Stimulated activated CD8-positive, alpha-beta memory T cell treated with anti-CD3 and anti-CD28 coated beads, Interleukin-7, amount 100 ng/mL, for 24 hours (primary cell): ENCODE measurements at places on chromosomes 5 and 9.

DNA sequence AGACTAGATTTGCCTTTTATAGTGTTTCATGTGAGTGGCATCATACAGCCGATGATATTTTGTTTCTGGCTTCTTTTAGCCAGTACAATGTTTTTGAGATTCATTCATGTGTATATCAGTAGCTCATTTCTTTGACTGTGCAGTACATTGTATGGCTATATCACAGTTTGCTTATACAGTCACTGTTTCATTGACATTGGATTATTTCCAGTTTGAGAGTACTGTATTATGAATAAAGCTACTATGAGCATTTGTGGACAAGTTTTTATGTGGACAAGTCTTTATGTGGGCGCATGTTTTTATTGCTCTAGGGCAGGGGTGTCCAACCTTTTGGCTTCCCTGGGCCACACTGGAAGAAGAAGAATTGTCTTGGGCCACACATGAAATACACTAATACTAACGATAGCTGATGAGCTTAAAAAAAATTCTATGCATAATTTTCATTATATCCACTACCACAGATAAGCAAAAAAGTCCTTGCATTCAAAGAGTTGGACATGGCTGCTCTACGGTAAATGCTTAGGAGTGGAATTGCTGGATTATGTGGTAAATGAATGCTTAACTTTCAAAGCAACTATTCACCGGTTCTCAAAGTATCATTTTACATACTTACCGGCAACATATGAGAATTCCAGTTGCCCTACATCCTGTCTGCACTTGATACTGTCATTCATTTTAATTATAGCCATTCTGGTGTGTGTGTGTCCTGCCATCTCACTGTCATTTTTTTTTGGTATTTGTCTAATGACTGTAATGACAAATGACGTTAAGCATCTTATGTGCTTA is 177.8 kb downstream of the RGS3 start:
- no peak for DNase-seq

- DNase-seq = no peak
Observed at GRCh38 chr5:153998010-153998409, 40.7 kb downstream of the FAM114A2 start.

DNA sequence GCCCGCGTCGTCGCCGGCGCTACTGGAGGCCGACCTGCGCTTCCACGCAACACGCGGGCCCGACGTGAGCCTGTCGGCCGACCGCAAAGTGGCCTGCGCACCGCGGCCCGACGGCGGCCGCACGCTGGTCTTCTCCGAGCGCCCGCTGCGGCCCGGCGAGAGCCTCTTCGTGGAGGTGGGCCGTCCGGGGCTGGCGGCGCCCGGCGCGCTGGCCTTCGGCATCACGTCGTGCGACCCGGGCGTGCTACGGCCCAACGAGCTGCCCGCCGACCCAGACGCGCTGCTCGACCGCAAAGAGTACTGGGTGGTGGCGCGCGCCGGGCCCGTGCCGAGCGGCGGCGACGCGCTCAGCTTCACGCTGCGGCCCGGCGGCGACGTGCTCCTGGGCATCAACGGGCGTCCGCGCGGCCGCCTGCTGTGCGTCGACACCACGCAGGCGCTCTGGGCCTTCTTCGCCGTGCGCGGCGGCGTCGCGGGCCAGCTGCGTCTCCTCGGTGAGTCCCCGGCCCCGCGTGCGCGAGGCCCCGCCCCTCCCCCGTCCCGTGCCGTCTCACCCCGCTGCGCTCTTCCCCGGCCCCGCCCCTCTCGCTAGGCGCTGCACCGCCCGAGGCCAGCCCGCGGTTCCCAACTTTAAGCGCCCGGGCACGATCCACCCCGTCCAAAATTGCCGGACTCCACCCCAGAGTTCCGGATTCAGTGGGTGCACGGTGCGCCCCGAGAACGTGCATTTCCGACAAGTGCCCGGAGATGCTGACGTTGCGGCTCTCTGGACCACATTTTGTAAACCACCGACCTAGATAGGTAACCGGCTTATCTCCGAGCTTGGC is 42.8 kb downstream of the NEURL1B start:
- DNase-seq = peak; percentile 24

GRCh38 chr5:141799507-141800167 is 78.6 kb downstream of the PCDH1 start:
- DNase-seq = no peak

- DNase-seq = no peak
Observed at GRCh38 chr5:81768935-81769452, 18.1 kb upstream of the SSBP2 start.

DNA sequence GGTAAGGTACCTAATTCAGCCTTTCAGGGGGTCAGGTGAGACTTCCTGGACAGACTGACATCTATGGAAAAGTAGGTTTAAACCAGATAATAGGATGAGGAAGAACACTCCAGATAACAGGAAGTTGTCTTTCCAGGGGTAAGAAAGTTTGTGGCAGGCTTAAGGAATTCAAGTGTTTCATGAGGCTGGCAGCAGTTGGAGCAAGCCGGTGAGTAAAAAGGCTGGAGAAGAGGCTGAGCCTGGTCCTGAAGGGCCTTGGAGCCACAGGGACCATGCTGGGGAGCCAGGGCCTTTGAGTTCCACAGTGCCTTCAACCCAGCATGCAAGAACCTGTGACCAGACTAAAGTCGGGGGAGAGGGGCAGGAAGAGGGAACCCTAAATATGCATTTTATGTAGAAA is 353.4 kb downstream of the SPOCK1 start:
- no peak for DNase-seq

GRCh38 chr9:105291422-105291859 is 47.0 kb downstream of the SLC44A1 start:
- no peak for DNase-seq

- DNase-seq = no peak
Observed at GRCh38 chr5:38184627-38185026, 73.7 kb upstream of the EGFLAM start.

- DNase-seq = no peak
Observed at GRCh38 chr5:141633871-141634561, 2.6 kb downstream of the HDAC3 start.

GRCh38 chr5:74310997-74311930 is 329.3 kb downstream of the ENC1 start:
- no peak for DNase-seq

DNA sequence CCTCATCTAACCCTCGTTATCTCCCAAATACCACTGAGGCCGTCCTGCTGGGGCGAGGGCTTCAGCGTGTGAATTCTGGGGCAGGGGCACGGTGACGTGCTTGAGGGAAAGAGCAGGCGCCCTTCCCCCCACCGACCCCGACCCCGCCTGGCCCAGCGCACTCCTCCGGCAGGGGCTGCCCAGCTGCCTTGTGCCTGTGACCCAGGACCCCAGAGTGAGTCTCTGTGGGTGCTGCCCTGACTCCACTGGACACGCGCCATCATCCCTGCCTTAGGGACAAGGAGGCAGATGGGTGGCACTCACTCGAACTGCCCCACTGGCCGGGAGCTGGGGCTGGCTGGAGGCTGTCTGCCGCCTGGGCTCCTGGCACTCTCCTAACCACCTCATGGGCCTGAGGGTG is 136.2 kb upstream of the LPCAT1 start:
- DNase-seq = no peak

DNA sequence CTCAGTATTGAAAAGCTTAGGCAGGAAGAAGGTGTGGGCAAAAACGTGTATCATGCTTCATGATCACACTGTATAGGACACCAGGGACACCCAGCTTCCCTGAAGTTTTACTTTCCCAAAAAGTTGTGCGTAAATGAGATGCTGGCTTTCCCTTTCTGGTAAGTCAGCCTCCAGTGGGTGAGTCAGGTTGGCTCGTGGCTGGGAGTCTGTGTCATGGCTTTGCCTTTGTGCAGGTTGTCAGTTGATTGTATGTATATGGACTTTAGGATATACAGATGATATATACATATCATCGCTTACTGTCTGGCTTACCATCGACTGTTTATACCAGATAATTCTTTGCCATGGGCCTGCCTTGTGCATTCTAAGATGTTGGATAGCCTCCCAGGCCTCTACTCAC is 34.2 kb downstream of the ADRB2 start:
- DNase-seq = no peak

GRCh38 chr9:120916588-120916987 is 10.0 kb downstream of the TRAF1 start:
- no peak for DNase-seq

DNA sequence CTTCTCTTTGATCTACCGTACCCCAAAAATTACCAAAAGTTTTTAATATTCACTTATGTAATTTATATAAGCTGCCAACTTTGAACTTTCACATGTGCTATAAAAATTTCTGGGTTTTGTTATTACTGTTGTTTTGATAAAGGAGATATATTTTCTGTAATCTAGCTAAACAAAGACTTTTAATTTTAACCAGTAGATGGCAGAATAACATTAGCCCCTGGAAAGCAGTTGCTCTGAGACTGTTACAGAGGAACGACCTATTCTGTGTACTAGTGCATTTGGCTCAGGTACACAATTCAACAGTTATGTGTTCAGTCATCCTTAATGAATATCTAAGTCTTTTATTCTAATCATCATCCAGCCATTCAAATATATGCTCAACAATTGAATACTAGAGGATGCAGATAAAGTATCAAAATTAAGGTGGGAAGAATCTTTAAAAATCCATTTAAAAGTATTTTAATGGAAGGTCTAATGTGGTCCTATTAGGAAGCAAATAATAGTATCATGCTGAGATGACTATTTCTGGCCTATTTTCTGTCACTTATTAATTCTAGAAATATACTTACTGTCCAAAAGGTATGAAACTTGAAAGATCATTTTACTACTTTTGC is 8.6 kb downstream of the KLHL9 start:
- DNase-seq = no peak
